Muscle of back (tissue), 13 donors: ENCODE measurements at places on chromosomes 5 and 9.

- no peak for DNase-seq
These were observed 6.9 kb downstream of the OTULIN start for GRCh38 chr5:14671414-14671813.

DNA sequence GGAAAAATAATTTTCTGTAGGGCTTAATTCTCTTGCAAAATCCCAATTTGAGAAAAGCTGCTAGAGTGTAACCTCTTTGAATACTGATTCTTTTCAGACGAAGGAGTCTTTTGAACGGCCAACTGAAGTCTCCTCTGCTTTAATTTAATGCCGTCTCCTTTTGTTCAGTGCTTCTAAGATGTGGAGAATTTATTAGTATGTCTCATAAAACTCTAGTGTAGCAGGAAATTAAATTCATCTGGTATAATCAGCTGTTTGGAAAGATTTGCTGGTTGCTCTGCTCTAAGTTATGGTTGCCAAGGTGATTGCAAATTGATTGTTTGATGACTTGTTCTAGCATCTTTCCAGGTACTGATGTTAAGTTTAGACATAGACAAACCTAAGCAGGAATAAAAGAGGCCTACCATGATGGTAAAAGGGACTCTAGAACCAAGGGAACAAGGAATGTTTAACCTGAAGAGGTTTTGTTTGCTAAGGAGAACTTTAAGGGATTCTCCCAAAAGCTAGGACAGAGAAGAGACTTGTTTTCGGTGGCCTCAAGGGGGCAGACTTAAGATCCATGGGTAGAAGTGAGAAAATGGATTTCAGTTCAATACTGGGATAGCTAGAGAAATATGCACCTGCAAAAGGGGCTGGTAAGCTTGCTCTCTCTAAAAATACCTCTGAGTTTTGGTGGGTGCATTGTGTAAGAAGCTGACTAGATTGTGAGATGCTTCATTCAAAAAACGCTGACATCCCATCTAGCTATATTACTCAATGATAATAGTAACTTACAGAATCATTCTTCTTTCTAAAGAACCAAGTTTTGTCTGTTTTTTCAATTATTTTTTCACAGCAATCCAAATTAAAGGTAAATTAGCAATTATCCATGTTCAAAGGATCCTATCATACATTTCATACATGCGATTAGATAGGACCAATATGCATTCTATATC, 5.7 kb upstream of the ADRB2 start:
- no peak for DNase-seq

GRCh38 chr9:108636013-108636412, 219.8 kb downstream of the ACTL7B start:
- no peak for DNase-seq

GRCh38 chr9:105046907-105047741, 119.2 kb upstream of the ABCA1 start:
- DNase-seq, result no peak

- no peak for DNase-seq
These were observed 3.3 kb downstream of the ENTPD2 start for GRCh38 chr9:137050570-137050969.

DNA sequence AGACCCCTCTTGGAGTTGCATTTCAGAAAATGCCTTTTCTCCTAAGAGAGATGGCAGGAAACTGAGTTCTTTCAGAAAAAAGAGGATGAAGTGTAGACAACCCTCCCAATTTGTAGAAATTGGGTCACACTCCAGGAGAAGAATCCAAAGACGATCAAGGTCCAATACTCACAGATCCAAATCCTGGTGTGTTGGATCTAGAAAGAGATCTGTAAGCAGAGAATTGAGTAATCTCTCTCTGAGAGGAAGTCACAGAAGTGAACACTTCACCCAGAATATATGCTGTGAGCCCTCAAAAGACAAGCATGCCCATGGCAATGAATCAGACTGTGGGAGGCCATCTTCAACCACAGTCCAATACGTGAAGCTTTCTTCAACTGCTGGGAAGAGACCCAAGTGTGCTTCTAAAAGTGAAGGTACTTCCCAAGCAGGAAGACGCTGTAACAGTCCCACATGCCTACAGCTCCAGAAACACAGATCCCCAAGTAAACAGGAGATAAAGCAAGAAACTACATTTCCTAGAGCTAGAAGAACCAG, 182.7 kb downstream of the SMC2 start:
- DNase-seq, result no peak

- DNase-seq, result no peak
These were observed 736.9 kb downstream of the TLE1 start for GRCh38 chr9:80952363-80952922.

- DNase-seq, result no peak
These were observed 93.4 kb downstream of the PPIC start for GRCh38 chr5:122943050-122943698.

- peak; percentile 20 for DNase-seq
These were observed 34.2 kb upstream of the GRPEL2 start for GRCh38 chr5:149310947-149311658.

- no peak for DNase-seq
These were observed 57.8 kb downstream of the FYB1 start for GRCh38 chr5:39161578-39161977.

GRCh38 chr5:39526914-39527477, 102.2 kb upstream of the DAB2 start:
- peak; percentile 38 for DNase-seq

DNA sequence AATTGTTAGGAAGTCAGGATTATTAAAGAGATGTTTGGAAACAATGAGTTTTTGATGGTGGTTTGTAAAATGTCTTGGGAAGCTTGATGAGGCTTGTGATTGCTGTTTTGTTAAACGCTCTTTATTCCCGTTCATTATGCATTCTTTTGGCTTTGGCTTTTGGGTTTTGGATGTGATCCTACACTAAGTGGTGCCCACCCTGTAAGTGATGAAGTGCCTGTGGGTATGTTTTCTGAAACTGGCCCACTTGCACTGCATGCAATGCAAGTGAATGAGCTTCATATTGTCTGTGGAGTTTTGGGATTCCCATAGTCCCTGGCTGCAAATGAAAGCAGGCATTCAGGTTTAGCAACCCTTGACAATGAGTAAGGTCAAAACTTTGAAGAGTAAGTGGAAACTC, 1035.5 kb upstream of the WWC1 start:
- DNase-seq, result no peak

- DNase-seq, result no peak
These were observed 35.9 kb upstream of the PTGS1 start for GRCh38 chr9:122334916-122335315.

DNA sequence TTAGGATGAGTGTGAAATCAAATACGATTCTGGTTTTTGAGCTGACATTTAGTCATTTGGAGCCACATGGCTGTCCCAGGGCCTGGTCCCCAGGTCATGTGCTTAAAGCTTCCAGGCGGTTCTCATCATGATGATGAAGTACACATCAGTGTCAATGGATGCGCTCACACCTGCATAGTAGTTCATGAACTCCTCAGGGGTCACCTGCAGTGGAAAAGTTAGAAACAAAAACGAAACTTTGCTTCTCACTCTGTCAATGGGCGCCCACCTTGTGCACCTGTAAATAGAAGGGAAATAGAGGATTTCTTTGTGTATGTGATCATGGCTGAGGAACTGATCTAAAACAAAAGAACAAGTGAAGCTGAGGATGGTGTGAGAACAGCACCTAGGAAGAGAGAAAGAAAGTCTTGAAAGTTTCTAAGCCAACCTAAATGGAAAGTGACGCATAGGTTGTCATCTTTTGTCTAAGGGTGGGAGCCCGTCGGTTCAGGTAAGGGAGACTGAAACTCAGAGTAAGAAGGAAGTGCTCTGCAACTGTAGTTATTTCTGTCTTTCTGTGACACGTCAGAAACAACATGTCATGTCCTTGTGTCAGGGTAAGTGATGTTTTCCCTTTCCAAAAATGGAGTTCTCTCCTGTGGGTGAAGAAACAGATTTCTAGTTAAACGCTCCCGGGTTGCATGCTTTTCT, 33.8 kb downstream of the CAPSL start:
- DNase-seq, result no peak

- DNase-seq, result no peak
These were observed 95.2 kb downstream of the ALDH1A1 start for GRCh38 chr9:72857624-72857996.

DNA sequence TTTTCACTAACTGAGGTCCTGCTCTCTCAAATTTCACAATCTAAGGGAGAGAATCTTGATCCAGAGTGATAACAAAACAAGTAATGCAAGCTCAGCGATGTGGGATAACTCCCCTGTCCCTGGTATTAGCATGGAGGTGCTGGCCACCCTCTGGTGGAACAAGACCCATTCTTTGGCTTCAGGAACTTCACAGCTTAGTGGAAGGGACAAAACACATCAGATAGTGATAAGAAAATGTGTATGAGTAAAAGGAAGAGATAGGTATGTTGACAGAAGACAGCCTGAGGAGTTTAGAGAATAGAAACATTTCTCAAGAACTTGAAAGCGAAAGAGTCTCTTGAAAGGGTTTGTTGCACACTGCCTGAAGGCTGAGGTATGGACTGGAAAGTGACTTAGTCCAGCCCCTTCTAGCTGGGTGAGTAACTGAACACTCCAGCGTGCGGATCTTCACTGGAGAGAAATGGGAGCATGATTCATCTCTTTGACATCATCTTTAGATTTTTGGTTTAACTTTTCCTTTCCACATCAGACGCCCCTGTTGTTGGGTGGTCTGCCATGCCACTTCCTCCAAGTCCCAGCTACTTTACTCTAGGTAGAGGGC, 25.4 kb upstream of the ZSWIM6 start:
- no peak for DNase-seq

DNA sequence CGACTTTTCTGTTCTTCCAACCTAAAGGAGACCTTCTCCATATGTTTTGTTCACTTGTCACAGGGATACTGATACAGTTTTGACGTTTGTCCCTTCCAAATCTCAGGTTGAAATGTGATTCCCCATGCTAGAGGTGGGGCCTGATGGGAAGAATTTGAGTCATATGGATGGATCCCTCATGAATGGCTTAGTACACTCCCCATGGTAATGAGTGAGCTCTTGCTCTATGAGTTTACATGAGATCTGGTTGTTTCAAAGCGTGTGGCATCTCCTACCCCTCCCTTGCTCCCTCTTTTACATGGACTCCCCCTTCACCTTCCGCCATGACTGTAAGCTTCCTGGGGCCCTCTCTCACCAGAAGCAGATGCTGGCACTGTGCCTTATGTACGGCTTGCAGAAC, 6.9 kb downstream of the PIP5K1B start:
- no peak for DNase-seq
